Kidney epithelial cell (primary cell): ENCODE measurements at places on chromosomes 1 and 21. TPM values are rescaled to one million over a fixed set of nuclear protein-coding genes. Genes with fewer than 3 reads are reported as not detected.

The GPR52 gene
- total RNA-seq = 0.41 TPM in 1 of 2 replicates, not detected in the other

The FYB2 gene
- not detected in 2 replicates for total RNA-seq

The FHAD1 gene
- 0.21 and 0.27 TPM in 2 replicates for total RNA-seq

The HJV gene
- not detected in 2 replicates for total RNA-seq

The FAM151A gene
- total RNA-seq = not detected in 2 replicates

The IVL gene
- total RNA-seq = 1.2 and 2.3 TPM in 2 replicates

The PTGER3 gene
- 0.29 and 1.4 TPM in 2 replicates for total RNA-seq

The MACO1 gene
- 22.7 and 24.9 TPM in 2 replicates for total RNA-seq

The FAM72D gene
- total RNA-seq = 1.5 and 2.1 TPM in 2 replicates

The FAM43B gene
- total RNA-seq = 0.13 and 0.34 TPM in 2 replicates

The WNT3A gene
- total RNA-seq = not detected in 2 replicates

The TMEM51 gene
- total RNA-seq = 71.7 and 82.3 TPM in 2 replicates

The NPHS2 gene
- 1.7 and 2.5 TPM in 2 replicates for total RNA-seq

The CRYAA gene
- total RNA-seq = not detected in 2 replicates

The GJA9 gene
- not detected in 2 replicates for total RNA-seq

The C2CD4D gene
- 0.55 and 1.3 TPM in 2 replicates for total RNA-seq

The CD5L gene
- total RNA-seq = not detected in 2 replicates

The FLG gene
- total RNA-seq = not detected in 2 replicates

The CAMTA1 gene
- total RNA-seq = 74.6 and 76.5 TPM in 2 replicates
